ENCODE measurements at places on chromosomes 16 and 17.

DNA sequence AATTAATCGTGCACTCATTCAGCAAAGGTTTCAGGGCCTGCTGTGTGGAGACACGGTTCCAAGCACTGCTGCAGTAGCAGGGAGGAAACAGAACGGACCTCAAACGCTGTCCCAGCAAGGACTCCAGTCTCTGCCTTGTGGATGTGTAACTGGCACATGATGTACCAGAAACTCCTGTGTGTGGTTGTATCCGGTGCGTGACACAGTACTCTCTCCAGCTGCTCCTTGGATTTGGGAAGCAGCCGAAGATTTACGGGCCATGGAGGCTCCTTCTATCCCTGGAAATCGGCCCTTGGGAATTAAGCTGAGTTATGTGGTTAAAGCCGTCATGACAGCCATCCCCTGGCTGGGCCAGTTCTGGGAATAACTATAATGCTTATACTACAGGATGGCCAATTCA, 8.5 kb upstream of the ANKRD11 start:
- peak; percentile 52 for DNase-seq

DNA sequence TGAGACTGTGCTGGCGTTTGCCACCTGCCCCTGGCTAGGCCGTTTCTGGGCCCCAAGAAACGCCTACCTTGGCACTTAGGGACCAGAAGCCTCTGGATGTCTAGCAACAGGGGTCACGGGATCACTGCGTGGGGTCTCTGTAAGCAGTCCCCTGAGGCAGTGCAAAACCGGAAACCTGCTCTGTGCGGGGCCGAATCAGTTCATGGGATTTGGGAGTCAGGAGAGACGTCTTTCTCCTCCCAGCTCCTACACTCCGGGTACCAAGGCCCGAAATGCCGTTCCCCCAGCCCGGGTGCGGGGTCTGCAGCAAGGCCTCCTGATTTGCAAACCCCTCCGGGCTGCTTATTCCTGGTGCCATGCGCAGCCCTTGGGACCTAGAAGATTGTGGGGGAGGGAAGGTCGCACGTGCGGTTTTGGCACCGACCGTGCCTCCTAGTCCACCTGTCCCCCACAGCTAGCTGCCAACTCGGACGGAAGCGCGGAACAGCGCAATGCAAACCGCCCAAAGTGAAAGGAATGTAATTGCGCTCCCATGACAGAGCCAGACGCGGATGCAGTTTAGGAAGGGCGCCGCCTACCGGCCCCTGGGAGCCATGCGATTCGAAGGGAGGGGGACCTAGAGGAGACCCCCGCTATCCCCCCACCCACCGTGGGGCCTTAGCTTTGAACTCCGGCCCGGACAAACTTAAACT, 6.5 kb downstream of the IRX5 start:
- no peak for DNase-seq

DNA sequence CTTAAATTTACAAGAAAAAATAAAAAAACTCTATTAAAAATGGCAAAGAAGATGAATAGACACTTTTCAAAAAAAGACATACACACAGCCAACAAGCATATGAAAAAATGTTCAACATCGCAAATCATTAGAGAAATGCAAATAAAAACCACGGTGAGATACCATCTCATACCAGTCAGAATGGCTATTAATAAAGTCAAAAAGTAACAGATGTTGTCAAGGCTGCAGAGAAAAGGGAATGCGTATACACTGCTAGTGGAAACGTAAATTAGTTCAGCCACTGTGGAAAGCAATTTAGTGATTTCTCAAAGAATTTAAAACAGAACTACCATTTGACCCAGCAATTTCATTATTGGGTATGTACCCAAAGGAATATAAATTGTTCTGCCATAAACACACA, 31.4 kb downstream of the CAPNS2 start:
- no peak for DNase-seq

- peak; percentile 87 for DNase-seq
These were observed at the start of gene LDAF1 for GRCh38 chr16:21158208-21159110. TSS of gene LDAF1 (plus strand) at chr16:21158674. CDS start at chr16:21161183, 2,509 bp downstream.

DNA sequence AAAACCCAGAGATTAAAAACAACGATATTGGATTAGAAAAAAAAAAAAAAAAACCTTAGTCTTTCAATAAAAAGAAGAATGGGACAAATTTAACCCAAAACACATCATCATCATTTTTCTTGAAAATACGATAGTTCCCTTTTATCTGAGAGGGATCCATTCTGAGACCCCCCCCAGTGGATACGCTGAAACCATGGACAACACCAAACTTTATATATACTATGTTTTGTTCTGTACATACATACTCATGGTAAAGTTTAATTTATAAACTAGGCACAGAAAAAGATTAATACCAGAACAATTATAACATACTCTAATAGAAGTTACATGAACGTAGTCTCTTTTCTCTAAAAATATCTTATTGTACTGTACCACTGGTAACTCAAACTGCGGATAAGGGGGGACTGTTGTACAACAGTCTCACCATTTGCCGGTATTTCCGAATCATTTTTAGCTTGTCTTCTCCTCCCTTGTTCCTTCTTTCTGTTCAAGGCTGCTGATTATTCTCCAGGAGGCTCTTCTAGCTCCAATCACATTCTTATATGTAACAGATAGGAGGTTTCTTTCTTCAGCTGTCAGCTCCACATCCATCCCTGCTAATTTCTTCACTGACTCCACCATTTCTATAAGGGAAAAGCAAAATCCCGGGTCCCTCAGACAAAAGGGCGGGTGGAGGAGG, 37.0 kb downstream of the RNF135 start:
- no peak for DNase-seq

DNA sequence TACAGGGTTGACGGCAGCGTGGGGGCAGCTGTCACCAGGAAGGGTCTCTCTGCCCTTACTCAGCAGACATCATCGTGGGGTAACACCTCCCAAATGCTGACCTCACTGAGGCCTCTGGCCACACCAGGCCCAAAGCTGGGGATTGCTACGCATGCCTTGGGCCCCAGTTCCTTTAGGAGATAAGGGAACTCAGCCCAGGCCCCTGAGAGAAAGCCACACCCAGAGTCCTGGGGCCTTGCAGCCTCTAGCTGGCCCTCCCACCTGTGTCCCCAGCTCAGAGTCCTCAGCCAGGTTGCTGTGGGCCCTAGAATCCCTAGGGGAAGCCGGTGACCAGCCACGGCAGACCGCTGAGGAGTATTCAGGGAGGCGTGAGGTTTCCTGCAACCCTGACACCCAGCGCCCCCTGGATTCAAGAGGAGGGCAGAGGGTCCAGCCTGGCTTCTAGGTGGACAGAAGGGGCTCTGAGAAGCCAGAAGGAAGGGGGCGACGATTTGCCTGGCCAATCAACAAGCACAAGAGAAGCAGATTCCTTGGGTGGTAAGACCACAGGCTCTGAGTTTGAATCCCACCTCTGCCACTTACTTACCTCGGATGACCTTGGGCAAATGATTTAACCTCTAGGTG, 10.3 kb upstream of the GINS2 start:
- no peak for DNase-seq

DNA sequence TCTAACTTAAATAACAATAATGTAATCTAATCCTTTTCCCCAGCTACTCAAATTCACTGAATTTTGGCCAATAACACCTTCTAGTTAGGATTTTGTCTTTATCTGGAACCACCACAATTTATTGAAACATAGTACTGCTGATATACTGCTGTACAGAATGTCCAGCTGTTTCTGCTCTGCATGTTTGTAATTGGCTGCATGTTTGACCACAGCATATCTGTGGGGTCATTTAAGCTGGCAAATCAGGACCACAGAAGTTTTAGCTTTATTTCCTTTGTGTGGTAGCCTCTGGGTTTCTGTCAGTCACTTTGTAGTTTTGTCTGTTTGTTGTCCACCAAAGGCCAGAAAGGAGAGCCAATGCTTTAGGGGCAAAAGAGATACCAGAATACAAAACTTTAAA, 22.2 kb upstream of the RAB11FIP4 start:
- no peak for DNase-seq

DNA sequence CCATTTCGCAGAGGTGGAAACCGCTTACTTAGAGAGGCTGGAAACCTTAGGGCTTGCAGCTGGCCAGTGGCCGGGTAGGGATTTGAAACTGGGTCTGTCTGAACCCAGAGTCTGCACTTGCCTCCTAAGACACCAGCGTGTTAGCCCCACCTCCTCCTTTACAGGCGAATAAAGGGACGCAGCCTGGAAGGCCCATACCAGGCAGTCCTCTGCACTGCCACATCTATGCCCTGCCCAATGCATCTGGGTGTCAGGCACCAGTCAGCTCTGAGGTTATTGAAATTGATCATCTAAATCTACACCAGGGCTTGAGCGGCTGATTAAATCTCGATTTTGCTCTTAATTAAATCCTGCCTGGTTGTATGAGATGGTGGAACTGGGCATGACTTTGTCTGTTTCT, 19.9 kb upstream of the NAGS start:
- DNase-seq, result no peak

- DNase-seq, result no peak
These were observed 21.2 kb downstream of the SLC39A11 start for GRCh38 chr17:73071066-73071999.

GRCh38 chr16:59169168-59169567, 435.1 kb upstream of the GOT2 start:
- DNase-seq, result no peak

- no peak for DNase-seq
These were observed 24.8 kb downstream of the RPGRIP1L start for GRCh38 chr16:53678756-53679343.

GRCh38 chr16:27726621-27727261, 176.8 kb downstream of the KATNIP start:
- DNase-seq, result no peak

GRCh38 chr16:82882982-82883835, 256.4 kb downstream of the CDH13 start:
- no peak for DNase-seq

- no peak for DNase-seq
These were observed 592 bp upstream of the PERCC1 start for GRCh38 chr16:1430214-1430758.

DNA sequence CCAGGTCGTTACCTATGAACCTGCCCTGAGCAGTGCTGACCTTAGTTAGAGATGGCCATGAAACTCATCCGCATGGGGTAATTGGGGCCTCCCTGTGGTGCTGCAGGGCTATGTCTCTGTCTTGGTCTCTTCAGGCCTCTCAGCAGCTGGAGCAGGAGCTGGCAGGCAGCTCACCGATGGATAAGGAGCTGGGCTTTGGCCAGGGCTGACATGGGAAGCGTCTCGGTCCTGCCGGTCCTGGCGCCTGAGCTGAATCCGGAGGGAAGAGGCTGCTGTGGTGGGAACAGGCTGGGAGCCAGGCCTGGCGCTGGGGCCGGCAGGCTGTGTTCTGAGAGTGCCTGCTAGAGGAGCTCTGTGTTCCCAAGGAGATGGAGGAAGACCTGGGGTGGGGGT, 10.1 kb downstream of the IL32 start:
- DNase-seq, result no peak

DNA sequence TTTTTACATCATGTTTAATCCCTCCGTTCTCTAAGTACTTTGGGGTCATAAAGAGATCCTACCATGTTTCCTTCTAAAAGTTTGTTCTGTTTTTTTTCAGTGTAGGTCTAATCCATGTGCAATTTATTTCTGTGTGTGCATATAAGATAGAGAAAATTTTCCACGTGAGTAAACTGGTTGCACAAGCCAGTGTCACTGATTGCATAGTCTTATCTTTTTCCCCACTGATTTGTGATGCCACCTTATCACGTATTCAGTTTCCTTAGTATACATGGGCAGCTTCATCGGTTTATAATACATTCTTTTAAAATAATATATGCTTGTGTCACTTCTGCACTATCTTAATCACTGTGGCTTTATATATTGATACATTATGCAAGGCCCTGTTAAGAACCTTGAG, 49.2 kb downstream of the MRTFB start:
- no peak for DNase-seq

DNA sequence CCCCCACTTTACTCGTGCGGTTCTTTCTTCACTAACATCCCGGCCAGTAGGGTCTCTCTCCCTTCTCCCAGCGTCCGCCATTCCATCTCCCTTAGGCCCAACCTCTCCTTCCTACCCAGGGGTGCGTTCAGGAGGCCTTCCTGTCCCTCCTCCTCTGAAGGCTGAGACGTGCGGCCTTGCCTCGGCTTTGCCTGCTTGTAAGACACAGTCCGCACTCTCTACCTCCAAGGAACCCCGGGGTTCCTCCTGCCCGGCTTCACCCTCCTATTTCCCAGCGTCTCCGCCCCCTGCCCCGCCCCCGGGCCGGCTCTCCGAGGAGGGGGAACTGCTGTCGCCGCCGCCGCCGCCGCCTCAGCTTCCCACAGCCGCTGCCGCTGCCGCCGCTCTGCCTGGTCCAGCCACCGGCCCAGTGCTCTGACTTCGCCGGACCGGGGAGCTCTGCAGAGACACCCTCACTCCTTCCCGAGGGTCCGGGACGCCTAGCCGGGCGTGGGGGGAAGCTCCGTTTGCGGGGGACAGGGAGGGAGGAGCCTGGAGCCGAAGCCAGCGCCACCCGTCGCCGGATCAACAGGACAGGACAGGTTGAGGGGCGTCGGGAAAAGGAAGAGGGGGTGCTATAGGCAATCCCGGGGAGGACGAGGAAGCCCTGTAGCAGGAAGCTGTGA, 1.2 kb upstream of the FGF11 start:
- DNase-seq, result peak; percentile 66

- no peak for DNase-seq
These were observed 2266.5 kb downstream of the TP53TG3F start for GRCh38 chr16:35725949-35726348.

GRCh38 chr16:62404842-62405611, 368.8 kb upstream of the CDH8 start:
- no peak for DNase-seq

DNA sequence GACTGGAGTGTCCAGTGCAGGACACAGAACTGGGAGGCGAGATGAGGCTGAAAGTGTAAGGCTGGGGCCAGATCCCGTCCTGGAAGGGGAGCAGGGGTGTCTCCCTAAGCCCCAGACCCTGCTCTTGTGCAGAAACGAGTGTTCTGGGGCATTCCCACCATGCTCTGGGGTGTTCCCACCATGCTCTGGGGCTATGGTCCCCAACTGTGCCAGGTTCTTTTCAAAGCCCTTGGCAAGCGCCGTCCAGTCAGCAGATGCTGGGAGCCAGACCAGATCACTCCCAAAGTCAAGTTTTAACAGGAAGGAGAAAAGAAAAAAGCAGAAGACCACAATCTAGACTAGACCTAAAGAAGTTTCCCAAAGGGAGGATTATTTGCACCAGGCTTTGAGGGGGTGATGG, 2.5 kb downstream of the TAX1BP3 start:
- no peak for DNase-seq

DNA sequence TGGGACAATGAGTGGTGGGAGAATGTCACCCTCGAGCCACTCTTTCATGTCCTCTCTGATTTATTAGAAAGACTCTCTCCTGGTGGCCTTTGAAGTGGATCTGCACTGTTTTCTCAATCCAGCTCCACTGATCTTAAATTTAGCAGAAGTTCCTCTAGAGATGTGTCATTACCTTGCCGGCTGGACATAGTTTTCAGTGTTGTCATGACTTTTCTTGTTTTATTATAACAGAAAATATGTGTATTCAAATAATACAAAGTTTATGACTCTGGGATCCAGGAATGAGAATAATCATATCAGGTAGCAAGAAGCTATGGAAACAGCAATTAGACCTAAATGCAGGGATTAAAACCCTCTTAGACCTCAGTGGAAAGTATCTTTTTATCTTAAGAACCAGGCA, 247.5 kb upstream of the ELAC2 start:
- no peak for DNase-seq

Data from left colon (tissue), 2 donors.